ENCODE measurements at places on chromosomes 1 and 21.

- DNase-seq: no peak
Observed at GRCh38 chr21:42878678-42878992, 704 bp downstream of the WDR4 start.

- no peak for DNase-seq
Observed at GRCh38 chr1:232985882-232986526, 35.6 kb downstream of the NTPCR start.

DNA sequence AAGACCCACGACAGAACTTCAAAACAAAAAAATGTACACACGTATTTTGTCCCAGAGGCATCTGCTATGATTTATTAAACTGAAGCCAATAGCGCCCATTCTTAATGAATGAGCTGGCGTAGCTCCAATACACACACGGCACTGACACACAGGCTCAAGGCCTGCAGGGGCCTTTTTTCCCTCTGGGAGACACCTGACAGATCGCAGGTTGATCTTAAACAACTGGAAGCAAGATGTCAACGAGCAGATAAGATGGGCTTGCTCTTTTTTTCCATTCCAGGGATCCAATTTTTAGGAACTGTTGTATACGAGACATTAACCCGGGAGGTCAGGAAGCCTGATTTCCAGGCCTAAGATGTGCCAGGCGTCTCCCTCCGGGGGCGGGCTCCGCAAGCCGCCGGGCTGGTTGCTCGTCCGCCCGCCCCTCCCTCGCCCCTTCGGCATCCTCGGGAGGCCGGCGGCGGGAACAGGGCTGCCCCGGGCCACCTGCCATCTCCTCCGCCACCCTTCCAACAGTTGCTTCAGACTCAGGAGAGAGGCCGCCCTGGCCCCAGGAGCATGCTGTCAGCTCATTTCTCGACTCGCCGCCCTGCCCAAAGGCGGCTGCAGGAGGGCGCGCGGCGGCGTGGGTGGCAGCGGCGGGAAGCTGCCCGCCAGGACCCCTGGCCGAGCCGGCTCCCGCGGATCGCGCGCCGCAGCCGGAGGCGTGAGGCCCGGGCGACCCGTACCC is 735 bp downstream of the TTC13 start:
- DNase-seq: peak; percentile 24

GRCh38 chr1:24344090-24344742 is 25.1 kb downstream of the GRHL3 start:
- no peak for DNase-seq
